ENCODE measurements at places on chromosomes 6 and 20.

- DNase-seq, result no peak
Measured at GRCh38 chr6:5335020-5335419, 73.7 kb downstream of the FARS2 start.

GRCh38 chr6:24064106-24064505, 61.9 kb upstream of the NRSN1 start:
- no peak for DNase-seq

GRCh38 chr6:52303178-52303577, 18.6 kb upstream of the MCM3 start:
- no peak for DNase-seq

- no peak for DNase-seq
Measured at GRCh38 chr6:124795643-124796463, 166.4 kb upstream of the RNF217 start.

GRCh38 chr20:37856932-37857660, 45.8 kb upstream of the VSTM2L start:
- no peak for DNase-seq

DNA sequence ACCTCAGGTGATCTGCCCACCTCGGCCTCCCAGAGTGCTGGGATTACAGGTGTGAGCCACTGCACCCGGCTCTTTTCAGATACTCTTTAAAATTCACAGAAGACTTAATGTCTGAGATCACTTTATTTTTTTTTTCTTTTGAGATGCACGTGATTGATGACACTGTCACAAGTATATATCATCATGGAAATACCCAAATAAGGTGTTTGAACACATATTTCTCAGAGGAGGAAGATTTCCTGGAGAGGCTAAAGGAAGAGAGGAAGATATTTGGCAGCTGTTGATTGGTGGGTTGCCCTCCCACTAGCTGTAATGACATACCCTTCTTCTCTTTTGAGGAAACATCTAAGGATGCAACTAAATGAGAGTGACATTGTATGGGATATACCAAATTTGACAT, 225.9 kb upstream of the CITED2 start:
- no peak for DNase-seq

DNA sequence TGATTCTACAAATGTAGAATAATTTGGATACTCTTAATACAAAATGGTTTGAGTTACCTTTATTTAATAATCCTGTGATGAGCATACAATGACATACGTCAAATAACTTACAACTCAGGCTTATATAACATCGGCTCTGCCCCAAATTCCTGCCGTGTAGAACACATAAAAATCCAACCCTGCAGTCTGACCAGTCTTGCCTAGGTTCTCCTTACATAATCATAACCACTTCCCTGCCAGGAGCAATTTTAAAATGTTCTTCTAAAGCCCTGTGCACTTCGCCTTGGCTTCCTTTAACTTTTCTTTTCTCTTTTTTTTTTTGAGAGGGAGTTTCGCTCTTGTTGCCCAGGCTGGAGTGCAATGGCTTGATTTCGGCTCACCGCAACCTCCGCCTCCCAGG, 16.2 kb upstream of the IER3 start:
- no peak for DNase-seq

DNA sequence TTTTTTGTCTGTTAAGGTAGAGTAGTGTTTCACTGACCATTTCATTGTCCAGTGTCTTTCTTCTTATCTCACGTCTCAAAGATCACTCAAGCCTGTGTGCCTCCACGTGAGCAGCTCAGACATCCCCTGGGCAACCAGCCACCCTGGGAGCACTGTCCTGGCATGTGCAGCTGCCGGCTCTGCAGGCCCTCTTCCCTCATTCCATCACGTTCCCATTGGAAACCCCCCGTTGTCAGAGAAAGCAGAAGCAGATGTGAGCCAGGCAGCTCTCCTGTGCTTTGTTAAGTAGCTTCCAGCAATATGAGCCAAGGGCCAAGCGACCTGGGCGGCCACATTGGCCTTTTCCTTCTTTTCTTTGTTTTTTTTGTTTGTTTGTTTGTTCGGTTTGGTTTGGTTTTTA, 233.2 kb upstream of the SYNDIG1 start:
- no peak for DNase-seq

DNA sequence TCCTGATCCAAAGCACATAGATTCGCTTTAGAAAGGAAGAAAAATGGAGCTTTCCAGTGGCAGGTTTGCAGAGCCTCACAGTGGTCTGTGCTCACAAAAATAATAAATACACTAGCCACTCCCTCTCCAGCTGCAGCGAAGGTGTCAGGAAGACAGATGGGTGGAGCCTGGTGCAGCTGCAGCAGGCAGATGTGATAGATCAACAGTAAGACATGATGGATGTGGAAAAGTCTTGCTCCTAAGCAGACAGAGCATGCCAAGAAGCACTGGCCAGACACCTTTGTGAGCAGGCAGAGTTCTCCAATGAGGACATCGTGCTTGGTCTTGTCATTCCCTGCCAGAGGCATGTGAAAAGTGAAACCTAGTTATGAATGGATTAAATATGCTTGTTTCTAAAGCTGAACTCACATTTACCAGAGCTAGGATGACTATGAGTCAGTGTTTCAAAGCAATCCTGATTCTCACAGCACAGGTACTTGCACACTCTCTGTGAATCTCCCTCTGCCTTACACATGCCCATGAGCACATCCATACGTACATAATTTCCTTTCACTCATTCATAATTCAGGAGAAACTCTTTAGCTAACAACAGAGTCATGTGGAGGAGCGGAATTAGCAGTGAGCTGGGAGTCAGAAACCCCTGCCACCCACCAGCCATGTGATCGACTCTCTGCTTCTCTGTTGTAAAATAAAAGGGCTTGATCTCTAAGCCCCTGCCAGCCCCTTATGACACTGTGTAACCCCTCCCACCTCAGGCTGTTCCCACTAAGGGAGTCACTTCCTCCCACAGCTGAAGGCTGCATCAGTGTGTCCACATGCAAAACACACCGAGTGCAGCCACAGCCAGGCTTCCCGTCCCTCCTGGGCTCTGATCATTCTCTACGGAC, 111.2 kb downstream of the SCML4 start:
- DNase-seq, result peak; percentile 79

- DNase-seq, result no peak
Measured at GRCh38 chr20:47316776-47317126, 39.7 kb downstream of the ZMYND8 start.
